WERI-Rb-1 (cell line): ENCODE measurements at places on chromosomes 5 and 9.

GRCh38 chr5:33075731-33076130 is 364.6 kb downstream of the NPR3 start:
- DNase-seq = no peak

- no peak for DNase-seq
Observed at GRCh38 chr9:121786998-121787422, 135.6 kb downstream of the DAB2IP start.

GRCh38 chr5:59267033-59267432 is 626.5 kb downstream of the PDE4D start:
- no peak for DNase-seq

DNA sequence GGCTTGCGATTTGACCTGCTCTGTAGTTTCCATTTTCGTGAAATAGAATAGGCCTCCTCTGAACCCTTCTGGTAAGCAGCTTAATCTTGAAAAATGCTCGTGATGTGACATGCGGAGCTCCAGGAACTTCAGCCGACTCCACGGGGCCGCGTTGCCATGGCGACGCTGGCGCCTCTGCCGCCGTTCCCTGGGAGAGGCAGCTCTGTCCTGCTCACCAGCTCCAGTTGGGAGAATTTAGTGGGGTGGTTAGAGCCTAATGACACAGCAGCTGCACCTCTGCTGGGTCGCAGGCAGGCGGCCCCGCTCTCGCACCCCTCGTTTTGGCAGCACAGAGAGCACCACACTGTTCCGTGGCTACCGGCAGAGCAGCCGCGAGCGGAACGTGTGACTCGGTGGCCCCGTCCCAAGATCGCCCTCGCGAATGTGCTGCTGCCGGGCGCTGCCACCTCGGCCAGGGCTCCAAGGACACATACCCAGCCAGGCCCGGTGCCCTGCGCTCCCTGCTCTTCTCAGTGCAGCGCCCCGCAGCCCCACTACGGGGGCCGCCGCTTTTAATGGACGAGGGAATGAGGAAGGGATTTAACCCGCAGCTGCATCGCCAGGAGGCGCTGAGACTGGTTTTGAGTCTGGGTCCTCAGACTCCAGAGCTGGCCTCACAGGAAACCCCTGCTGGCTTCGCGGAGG is 131.2 kb upstream of the LMX1B start:
- peak; percentile 90 for DNase-seq

- no peak for DNase-seq
Observed at GRCh38 chr5:125142458-125142857, 396.0 kb upstream of the ZNF608 start.

DNA sequence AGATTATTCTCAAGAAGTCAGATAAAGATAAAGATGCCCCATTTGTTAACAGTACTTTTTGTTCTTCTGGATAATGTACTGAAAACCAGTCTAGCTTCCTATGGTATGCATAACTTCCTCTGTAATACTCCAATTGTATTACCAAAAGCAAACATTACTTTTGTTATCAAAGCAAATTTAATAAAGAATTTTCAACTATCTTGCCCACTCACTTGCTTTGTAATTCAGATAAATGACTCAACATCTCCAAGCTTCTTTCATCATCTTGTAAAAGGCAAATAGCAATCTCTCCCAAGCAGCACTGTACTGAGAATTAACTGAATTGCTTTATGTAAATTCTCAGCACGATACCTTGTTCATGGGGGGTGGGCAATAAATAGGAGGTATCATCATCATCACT is 98.3 kb downstream of the NFIB start:
- DNase-seq = no peak
